ENCODE measurements at places on chromosomes 5 and 9.

DNA sequence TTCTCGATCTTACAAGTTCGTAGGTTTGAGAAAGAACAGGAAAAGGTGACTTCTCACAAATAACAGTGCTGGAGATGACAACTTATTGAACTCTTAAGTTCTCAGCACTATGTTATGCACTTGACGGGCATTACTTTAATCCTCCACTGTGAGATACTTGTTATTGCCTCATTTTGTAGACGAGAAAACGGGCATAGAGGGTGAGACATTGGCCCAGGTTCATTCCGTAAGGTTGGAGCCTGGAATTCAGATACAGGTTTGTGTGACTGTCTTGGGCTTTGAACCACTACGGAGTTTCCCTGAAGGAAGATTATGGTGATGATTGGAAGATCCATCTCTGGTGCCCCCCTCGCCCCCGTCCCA, 657 bp downstream of the MAT2B start:
- DNase-seq: no peak

DNA sequence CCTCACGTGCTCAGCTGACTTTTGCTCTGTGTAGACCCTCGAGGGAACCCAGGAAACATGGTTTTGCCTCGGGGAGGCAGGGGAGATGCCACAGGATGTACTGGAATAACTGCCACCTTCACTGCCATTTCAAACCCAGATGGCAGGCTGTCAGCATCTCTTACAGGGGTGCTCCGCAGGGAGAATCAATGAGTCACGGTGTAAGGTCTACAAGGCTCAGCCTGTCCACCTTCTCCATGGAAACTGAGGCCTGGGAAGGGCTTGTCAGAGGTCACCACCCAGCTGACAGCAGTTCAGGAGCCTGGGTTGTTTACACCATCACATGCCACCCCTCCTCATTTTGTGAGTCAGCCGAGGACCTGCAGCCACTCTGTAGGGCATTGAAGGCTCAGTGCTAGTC, 30.8 kb downstream of the DAB2IP start:
- DNase-seq: no peak

GRCh38 chr5:56320686-56321085, 87.6 kb upstream of the ANKRD55 start:
- DNase-seq: no peak

- peak; percentile 28 for DNase-seq
These were observed 227.6 kb upstream of the DMRT1 start for GRCh38 chr9:613771-614347.

DNA sequence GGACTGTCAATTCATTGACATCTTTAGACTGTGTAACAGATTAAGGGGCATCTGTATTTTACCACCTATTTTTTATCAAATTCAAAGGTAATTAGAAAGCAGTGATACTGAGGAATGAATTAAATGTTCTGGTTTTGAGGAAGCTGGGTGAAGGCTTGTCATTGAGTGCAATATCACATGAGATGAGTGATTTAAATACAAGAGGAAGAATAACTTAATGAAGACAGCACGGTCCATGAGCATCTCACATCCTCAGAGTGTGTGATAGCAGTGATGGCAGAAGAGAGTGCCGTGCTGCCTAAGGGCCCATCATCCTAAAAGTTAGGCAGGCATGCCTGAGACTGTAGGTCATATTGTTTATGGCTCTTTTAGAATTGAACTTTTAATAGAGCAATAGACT, 263.3 kb downstream of the MAST4 start:
- DNase-seq: no peak

DNA sequence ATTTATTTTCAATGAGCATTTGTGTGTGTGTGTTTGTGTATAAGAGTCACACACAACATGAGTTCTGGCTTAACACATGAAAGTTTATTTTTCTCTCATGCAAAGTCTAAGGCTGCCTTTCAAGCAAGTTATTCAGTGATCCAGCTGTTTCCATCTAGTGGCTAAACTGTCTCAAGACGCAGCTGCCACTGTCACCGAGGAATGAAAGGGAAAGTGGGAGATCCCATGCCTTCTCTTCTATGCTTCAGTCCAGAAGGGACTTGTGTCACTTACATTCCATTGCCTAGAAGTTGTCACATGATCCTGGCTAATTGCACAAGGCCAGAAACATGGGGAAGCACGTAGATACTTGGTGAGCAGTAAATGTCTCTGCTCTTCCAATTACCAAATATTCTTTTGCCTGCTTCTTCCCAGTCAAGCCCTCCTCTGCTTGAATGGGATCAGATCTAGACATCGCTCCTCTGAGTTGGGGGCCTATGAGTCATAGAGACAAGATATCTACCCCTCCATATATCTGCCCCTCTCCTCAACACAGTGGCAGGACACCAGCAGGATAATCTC, 30.4 kb upstream of the SLIT3 start:
- no peak for DNase-seq

GRCh38 chr5:77305956-77306355, 95.5 kb downstream of the PDE8B start:
- no peak for DNase-seq

GRCh38 chr5:180464603-180464970, 29.6 kb upstream of the CNOT6 start:
- no peak for DNase-seq

DNA sequence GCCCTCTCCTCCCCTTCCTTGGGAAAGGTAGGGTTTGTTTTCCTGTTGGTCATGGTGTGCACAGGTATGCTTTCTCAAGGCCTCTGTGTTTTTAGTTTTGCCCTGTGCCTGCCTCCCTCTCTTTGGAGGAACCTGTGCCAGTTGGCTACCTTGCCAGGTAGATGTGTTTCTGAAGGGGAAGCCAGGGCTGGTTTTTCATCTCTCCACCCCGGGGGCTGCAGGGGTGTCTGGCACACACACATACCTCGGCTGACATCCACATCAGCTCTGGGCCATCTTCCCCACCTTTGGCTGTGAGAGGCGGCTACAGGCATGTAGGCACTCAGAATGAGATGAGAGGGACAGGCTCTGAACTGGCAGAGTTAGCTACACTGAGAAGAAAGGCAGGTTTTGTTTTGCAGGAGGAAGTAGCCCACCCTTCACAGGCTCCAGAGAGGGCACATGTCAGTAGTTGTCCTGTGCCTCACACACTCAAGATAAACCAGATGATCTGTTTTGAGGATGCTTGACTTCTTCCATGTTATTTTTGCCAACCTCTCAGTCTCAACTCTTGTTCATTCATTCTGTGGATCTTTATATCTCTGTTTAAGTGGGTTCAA, 9.7 kb downstream of the RGMB start:
- no peak for DNase-seq

DNA sequence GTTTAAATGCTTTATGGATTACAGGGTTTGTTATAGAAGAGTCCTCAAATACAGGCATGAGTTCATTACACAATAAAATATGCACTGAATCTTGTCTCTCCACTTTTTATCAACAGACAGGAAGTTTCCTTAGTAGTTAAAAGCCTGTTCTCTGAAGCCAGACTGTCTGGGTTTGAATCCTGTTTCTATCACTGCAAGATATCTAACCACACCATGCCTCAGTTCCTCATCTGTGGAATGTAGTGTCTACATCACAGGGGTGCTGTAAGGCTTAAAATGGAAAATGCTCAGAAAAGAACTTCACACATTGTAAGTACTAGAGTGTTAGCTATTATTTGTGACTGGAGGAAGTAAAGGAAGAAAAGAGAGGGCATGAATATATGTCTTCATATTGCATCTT, 9.3 kb downstream of the LIX1 start:
- no peak for DNase-seq

DNA sequence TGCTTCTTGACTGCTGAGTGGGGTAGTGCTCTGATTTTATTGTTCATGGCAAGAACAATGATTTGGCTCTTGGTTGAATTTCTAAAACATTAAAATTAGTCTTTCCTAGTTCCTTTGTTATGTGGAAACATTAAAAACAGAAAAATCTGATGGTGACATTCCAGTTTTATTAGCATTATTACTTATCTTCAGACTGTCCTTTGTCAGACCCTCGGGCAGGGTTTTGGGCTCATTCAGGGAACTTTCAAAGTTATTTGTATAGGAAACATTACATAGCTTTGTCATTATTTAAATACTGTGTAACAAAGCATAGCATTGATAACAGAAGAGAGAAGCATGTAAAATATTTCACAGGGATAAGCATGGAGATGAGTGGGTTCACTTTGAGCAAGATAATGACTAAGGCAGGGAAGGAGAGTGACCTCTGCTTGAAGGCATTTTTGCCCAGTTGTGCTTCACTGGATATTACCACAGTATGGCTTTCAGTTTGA, 119.9 kb downstream of the KDM4C start:
- DNase-seq: no peak

DNA sequence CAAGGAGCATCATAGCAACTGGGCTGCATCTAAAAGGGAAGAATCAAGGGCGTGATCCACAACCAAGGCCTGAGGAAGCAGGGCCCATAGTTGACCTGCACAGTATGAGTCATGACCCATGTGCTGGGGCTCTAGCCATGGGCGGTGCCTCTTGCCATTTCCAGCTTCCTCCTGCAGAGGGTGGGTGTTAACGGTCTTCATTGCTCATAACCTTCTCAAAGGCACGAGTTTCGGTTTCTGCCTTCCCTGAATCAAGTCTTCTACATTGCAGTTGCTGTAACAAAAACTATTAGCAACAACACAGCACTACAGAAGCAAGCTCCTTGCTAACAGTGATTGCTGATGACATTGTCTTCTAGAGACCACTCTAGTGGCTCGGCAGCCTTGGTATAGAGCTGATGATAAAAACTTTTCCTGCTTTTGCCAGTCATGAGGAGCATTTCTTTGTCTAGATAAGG, 66.9 kb downstream of the CTSL start:
- DNase-seq: no peak

DNA sequence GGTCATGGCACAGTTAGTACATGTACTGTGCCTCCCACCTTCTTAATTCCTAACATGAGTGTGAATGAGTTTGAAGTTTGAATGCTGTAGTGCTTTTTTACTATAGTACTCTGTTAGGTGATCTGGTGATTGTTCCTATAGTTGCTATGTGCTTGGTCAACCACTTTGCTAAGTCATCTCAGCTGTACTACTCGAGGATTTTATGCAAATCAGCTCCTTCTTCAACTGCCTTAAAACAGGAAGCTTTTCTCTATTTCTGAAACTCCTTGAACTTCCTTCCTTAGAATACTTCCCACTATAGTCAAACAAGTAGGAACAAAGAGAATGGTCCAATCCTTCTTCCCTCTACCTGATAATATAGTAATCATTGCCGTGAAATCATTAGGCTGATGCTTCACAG, 219.6 kb downstream of the CTNND2 start:
- DNase-seq: no peak

GRCh38 chr9:76353280-76353679, 40.9 kb downstream of the RFK start:
- DNase-seq: no peak

- DNase-seq: no peak
These were observed 40.5 kb upstream of the MYO10 start for GRCh38 chr5:16976625-16977008.

DNA sequence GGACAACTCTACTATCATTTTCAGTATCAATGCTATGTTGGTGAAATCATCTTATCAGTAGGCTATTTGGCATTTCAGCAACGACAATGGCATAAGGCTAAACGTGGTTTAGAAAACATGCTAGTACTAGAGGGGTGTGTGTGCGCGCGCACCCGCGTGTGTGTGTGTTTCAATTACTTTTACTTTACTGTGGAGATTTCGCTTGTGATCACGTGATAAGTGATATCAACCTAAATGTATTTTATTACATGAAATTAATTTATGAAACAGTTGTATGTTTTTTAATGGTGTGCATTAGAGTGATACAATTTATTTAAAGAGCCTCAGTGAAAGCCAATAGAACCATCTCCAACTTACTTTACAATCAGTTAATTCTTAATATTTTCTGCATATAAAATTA, 587.9 kb upstream of the ITGA1 start:
- DNase-seq: no peak

DNA sequence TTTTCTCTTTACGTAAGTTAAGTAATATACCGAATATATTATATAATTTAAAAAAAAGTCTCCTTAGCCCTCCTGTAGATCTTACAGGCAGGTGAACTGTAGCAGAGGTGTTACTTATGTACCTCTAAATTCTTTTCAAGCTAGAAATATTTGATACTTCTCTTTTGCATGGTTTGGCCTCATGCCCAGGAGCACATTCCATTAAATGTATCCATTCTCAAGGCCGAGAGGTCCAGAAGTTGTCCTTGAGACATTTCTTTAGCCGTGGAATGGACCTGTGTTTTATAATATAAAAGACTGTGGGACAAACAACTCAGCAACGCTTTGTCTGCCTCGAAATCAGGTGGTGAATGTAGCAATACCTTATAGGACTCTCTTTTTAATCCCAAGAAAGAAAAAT, 184.5 kb downstream of the TRIO start:
- DNase-seq: no peak

Measured in NCI-H526 treated with DMSO at 0.1 percent for 48 hours (cell line).